HFFc6 (cell line): ENCODE measurements at places on chromosomes 13 and 19. TPM values are rescaled to one million over a fixed set of nuclear protein-coding genes. Genes with fewer than 3 reads are reported as not detected.

ZNF780B gene
- 7.8 to 11.5 TPM (median 9.0 TPM) in 3 replicates for total RNA-seq

GRCh38 chr19:37218592-37218935, 550 bp downstream of the ZNF383 start:
- H3K4me3 ChIP-seq: peak overlapping the region; percentile 95
- H3K27me3 ChIP-seq: no peaks in the 10 kb centered on the region
- peak; percentile 11 for DNase-seq
- H3K36me3 ChIP-seq: peaks cover 53% of the 10 kb centered on the region
- H3K4me1 ChIP-seq: peaks cover 15% of the 10 kb centered on the region

OVOL3 gene
- total RNA-seq: not detected in 3 replicates

DNA sequence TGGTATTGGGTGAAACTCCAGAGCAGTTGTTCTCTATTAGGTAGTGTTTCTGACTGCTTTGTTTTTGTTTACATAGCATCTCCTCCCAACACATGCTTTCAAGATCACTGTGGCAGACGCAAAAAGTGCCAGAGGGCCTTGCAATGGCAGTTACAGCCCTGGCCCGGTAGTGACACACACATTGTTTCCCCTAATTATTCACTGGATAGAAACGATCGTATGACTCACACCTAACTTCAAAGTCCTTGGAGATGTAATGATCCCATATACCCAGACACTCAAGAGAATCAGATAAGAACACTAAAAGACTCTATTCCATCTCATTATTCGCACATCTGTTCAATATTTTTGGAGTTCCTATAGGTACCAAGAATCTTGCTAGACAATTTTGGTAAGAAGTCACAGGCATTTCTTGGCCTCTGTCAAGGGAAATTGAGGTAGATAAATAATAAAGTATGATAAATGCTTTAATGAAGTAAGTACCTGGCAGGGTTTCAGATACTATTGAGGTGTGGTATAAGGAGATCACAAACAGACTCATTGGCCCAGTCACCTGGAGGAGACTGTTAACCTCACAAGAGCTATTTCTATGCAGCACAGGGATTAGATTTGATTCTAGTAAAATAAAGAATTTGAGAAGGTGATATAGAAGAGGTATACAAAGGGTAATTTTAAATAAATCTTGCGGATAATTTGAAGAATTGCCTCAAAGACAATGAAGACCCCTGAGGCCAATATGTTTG, 485.3 kb downstream of the SLITRK6 start:
- peaks cover 35% of the 10 kb centered on the region for H3K4me1 ChIP-seq
- no peak overlapping the region; the same call in 1 of the 2 replicates for H3K27ac ChIP-seq
- no peak overlapping the region for H3K4me3 ChIP-seq
- no peaks in the 10 kb centered on the region; the same call in none of the 2 replicates for H3K27me3 ChIP-seq
- H3K36me3 ChIP-seq: no peaks in the 10 kb centered on the region

PRR12 gene
- total RNA-seq: 23.3 to 24.1 TPM (median 24.0 TPM) in 3 replicates

ZNF836 gene
- total RNA-seq: 4.6 to 7.0 TPM (median 5.7 TPM) in 3 replicates

- H3K4me1 ChIP-seq: peaks cover 6% of the 10 kb centered on the region; the same call in 1 of the 2 replicates
- no peak overlapping the region for H3K4me3 ChIP-seq
- no peaks in the 10 kb centered on the region for H3K36me3 ChIP-seq
- H3K27me3 ChIP-seq: peaks cover 58% of the 10 kb centered on the region
- no peak overlapping the region for H3K27ac ChIP-seq
Measured at GRCh38 chr13:112967686-112968379, 1.2 kb upstream of the MCF2L start.

MCEMP1 gene
- not detected in 3 replicates for total RNA-seq

DNA sequence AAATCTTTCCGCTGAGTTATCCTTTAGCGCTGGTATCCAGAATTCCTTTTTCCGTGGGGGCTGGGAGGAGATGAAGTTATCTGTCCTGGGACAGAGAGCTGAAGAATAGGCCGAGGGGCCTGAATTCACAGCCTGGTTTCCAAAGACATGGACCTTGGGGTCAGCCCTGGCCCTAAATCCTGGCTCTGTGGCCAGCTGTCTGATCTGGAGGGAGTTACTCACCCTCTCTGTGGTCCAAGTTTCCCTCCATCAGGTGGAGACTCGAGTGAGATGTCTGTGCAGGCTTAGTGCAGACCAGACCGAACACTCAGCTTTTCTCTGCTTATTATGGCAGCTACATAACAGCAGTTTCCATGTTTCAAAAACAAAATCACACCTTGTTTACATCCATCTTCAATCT, 59.6 kb downstream of the CDADC1 start:
- no peak for DNase-seq
- peaks cover 14% of the 10 kb centered on the region; the same call in 1 of the 2 replicates for H3K4me1 ChIP-seq
- no peak overlapping the region for H3K27ac ChIP-seq
- no peaks in the 10 kb centered on the region; the same call in 1 of the 2 replicates for H3K27me3 ChIP-seq

CYP4F12 gene
- not detected in 3 replicates for total RNA-seq

- H3K27ac ChIP-seq: no peak overlapping the region
- no peaks in the 10 kb centered on the region; the same call in 1 of the 2 replicates for H3K27me3 ChIP-seq
- peaks cover 89% of the 10 kb centered on the region for H3K36me3 ChIP-seq
- H3K4me1 ChIP-seq: no peaks in the 10 kb centered on the region
- no peak overlapping the region for H3K4me3 ChIP-seq
- no peak for DNase-seq
Measured at GRCh38 chr19:53076984-53077383, 26.2 kb downstream of the ZNF160 start.

GRCh38 chr13:50635504-50635903, 208.0 kb downstream of the DLEU7 start:
- no peak overlapping the region for H3K4me3 ChIP-seq
- no peak overlapping the region for H3K27ac ChIP-seq
- H3K4me1 ChIP-seq: no peaks in the 10 kb centered on the region
- peaks cover 23% of the 10 kb centered on the region; the same call in 1 of the 2 replicates for H3K27me3 ChIP-seq
- H3K36me3 ChIP-seq: no peaks in the 10 kb centered on the region
- no peak for DNase-seq

DNA sequence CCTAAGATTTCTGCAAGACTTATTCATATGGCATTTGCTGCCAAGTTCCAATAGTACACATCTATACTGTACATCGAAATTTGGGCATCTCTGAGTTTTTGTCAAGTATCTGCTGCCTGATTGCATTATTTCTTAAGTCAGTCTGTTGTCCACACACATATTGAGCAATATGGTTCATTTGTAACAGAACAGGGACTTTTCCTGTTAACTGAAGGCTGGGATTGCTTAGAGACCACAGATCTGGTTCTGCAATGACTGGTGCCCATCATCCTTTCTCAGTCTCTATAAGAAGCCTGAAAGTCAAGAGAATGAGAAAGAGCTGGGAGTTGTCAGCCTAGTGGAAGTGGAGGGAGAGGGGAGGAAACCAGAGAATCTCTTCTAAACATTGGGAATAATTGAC, 22.5 kb upstream of the MYCBP2 start:
- no peaks in the 10 kb centered on the region for H3K36me3 ChIP-seq
- no peak for DNase-seq
- H3K27me3 ChIP-seq: no peaks in the 10 kb centered on the region; the same call in 1 of the 2 replicates
- no peak overlapping the region for H3K27ac ChIP-seq

DNA sequence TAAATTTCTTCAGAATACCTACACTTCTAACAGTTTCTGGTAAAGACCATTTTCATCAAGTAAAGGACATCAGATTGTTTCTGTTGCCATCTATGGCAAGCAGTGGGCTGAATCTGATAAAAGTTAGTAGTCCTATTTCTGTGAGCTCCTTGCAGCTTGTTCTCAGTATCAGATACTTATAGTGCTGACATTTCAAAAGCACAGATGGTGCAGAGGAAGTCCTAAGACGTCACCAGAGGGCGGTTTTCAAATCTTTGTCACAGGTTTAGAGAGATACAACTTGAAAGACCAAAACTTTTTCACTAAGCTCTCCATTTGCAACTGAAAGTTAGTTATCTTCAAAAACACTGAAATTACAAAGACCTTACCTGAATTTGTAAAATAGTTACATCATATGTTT, 719.8 kb downstream of the SLITRK1 start:
- H3K36me3 ChIP-seq: peaks cover 5% of the 10 kb centered on the region; the same call in 1 of the 2 replicates
- no peaks in the 10 kb centered on the region for H3K27me3 ChIP-seq
- no peak for DNase-seq
- H3K4me3 ChIP-seq: no peak overlapping the region

FOXO1 gene
- 0.42 to 1.3 TPM (median 0.61 TPM) in 3 replicates for total RNA-seq

GRCh38 chr19:21617740-21618339, 112.4 kb downstream of the ZNF429 start:
- DNase-seq: no peak
- H3K27ac ChIP-seq: no peak overlapping the region
- H3K4me3 ChIP-seq: no peak overlapping the region
- peaks cover 9% of the 10 kb centered on the region; the same call in 1 of the 2 replicates for H3K36me3 ChIP-seq
- H3K4me1 ChIP-seq: no peaks in the 10 kb centered on the region

DNA sequence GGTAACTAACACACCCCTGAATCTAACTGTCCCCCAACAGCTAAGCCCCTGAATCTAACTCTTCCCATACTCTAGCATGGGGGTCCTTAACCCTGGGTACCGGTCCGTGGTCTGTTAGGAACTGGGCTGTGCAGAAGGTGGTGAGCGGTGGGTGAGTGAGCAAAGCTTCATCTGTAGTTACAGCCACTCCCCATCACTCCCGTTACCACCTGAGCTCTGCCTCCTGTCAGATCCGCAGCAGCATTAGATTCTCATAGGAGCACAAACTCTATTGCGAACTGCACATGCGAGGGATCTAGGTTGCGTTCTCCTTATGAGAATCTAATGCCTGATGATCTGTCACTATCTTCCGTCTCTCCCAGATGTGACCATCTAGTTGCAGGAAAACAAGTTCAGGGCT, 6.2 kb upstream of the PHLDB3 start:
- H3K4me3 ChIP-seq: no peak overlapping the region
- H3K27ac ChIP-seq: no peak overlapping the region

- H3K4me3 ChIP-seq: no peak overlapping the region
- DNase-seq: no peak
- no peaks in the 10 kb centered on the region for H3K4me1 ChIP-seq
- no peaks in the 10 kb centered on the region for H3K36me3 ChIP-seq
- no peak overlapping the region for H3K27ac ChIP-seq
Measured at GRCh38 chr13:109166804-109167203, 537.4 kb downstream of the MYO16 start.

- H3K4me1 ChIP-seq: peaks cover 57% of the 10 kb centered on the region
- no peak overlapping the region for H3K4me3 ChIP-seq
- no peaks in the 10 kb centered on the region for H3K27me3 ChIP-seq
- no peak overlapping the region for H3K27ac ChIP-seq
Measured at GRCh38 chr19:34189917-34190425, 17.7 kb downstream of the LSM14A start.

- no peaks in the 10 kb centered on the region for H3K27me3 ChIP-seq
- H3K36me3 ChIP-seq: peaks cover 17% of the 10 kb centered on the region
- DNase-seq: no peak
- no peak overlapping the region for H3K4me3 ChIP-seq
Measured at GRCh38 chr13:32501064-32501463, 37.5 kb downstream of the N4BP2L2 start.

GRCh38 chr19:2500841-2501261, 24.9 kb downstream of the GADD45B start:
- no peak overlapping the region for H3K27ac ChIP-seq
- no peak for DNase-seq
- H3K27me3 ChIP-seq: peaks cover 3% of the 10 kb centered on the region
- no peak overlapping the region for H3K4me3 ChIP-seq
- peaks cover 25% of the 10 kb centered on the region for H3K4me1 ChIP-seq

DNA sequence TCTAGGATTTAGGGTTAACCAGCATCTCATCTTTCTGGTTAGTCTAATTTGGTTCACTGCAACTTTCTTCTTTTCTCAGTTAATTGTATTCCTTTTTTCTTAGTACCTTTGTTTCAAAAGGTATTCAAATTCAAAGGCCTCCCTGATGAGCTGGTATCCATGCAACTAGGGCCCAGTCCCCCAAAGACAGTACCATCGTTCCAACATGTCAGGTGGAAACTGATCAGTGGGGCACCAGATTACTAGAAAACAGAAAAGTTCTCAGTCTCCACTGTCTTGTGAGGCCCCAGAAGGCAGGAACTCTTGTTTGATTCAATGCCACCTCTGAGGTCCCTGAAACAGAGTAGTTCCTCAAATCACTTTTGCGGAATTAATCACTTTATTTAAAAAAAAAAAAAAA, 303.2 kb upstream of the NBEA start:
- no peak overlapping the region for H3K4me3 ChIP-seq
- peaks cover 6% of the 10 kb centered on the region for H3K27me3 ChIP-seq
- no peaks in the 10 kb centered on the region for H3K36me3 ChIP-seq
- no peak overlapping the region for H3K27ac ChIP-seq
- H3K4me1 ChIP-seq: no peaks in the 10 kb centered on the region

DNA sequence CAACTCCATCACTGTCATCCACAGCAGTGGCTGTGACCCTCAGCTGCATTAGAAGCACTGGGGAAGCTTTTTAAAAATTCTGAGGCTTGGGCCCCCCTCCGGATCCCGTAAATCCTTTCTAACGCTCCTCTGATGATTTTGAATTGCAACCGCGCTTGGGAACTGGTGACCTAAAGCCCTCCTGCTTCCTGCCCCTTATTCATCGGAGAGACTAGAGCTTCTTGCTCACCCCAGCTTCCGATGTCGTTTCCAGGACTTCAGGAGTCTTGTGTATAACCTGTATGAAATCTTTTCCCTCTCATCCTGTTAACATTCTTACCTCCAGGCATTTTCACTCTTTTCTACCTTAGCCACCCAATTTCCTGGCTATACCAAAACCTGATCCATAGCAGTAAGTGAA, 14.8 kb downstream of the ZAR1L start:
- H3K27ac ChIP-seq: no peak overlapping the region
- no peak for DNase-seq
- H3K36me3 ChIP-seq: no peaks in the 10 kb centered on the region
- peaks cover 13% of the 10 kb centered on the region for H3K27me3 ChIP-seq
- no peak overlapping the region for H3K4me3 ChIP-seq

DNA sequence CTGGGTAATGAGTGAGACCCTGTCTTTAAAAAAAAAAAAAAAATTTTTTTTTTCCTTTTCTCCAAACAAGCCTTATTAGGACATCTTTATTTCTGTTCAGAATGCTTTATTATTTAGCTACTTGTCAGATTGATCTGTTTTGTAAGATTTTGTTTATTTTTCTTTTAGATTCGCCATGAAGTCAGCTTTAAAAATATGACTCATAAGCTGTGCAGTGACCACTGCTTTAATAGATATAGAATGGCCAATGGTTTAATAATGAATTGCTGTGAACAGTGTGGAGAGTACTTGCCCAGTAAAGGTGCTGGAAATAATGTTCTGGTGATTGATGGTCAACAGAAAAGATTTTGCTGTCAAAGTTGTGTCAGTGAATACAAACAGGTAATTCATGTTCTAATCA, 47.7 kb downstream of the ZMYM2 start:
- H3K27ac ChIP-seq: no peak overlapping the region
- H3K4me1 ChIP-seq: peaks cover 16% of the 10 kb centered on the region
- peak; percentile 15 for DNase-seq

CLEC11A gene
- total RNA-seq: 140 to 183 TPM (median 155 TPM) in 3 replicates

GRCh38 chr13:95254339-95254738, 46.9 kb downstream of the ABCC4 start:
- H3K36me3 ChIP-seq: peaks cover 33% of the 10 kb centered on the region
- peak overlapping the region; percentile 46 for H3K4me3 ChIP-seq
- peaks cover 49% of the 10 kb centered on the region for H3K4me1 ChIP-seq
- peak overlapping the region; percentile 53 for H3K27ac ChIP-seq
- peak; percentile 36 for DNase-seq
